Occipital lobe (tissue), 3 donors: ENCODE measurements at places on chromosomes 5 and 9. TPM values are rescaled to one million over a fixed set of nuclear protein-coding genes. Genes with fewer than 3 reads are reported as not detected.

DNA sequence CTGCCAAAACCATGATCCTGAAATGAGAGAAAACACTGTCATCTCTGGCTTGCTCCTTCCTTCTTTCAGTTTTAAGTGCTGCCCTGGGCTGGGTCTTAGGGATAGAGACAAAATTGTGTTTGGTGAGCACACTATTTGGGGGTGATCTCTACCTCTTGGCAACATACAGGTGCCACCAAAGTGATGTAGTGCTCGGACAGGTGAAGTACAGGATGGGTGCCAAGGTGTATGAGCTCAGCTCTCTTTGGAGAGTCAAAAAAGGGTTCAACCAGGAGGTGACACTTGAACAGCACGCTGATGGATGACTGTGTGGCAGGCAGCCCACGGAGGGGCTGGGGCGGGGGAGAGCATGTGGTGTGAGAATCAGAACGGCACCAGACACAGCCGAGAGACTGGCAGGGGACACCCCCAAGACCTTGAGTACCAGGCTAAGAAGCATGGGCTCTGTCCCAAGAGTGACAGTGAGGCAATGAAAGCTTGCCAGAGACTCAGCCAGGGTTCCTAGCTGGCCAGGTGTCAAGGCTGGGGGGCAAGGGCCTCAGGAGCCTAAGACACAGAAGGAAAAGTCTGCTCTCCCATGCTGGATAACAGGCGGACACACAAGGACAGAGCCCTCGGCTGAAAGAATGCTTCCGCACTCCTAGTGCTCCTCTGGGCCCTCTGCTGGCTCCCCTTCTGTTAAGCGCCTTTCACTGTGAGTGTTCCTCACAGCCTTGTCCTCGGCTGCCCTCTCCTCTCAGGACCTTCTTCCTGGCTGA is 2.5 kb downstream of the NHP2 start:
- DNase-seq: no peak

DNA sequence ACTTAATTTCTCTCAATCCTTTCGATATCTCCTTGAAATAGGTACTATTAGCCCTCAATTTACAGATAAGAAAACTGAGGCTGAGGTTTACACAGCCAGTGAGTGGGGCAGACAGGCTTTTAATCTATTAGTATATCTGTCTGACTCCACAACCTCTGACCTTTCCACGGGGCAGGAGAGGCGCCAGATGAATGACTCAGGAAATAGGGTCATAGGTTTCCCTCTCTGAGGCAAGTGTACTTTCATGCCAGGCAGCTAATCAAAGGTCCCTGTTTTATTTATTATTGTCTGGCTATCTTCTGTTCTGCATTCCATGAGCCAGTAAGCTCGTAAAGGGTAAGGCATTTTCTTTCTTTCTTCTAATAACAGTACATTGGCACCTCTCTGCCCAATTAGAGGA is 79.6 kb upstream of the KLF4 start:
- DNase-seq: no peak

NPDC1 gene
- total RNA-seq: 15.3 TPM

ROR2 gene
- 0.94 TPM for total RNA-seq

FBXW11 gene
- 162 TPM for total RNA-seq
